ENCODE measurements at places on chromosomes 1 and 21.

- DNase-seq: no peak
These were observed 43.0 kb upstream of the RAP1A start for GRCh38 chr1:111576547-111576946.

DNA sequence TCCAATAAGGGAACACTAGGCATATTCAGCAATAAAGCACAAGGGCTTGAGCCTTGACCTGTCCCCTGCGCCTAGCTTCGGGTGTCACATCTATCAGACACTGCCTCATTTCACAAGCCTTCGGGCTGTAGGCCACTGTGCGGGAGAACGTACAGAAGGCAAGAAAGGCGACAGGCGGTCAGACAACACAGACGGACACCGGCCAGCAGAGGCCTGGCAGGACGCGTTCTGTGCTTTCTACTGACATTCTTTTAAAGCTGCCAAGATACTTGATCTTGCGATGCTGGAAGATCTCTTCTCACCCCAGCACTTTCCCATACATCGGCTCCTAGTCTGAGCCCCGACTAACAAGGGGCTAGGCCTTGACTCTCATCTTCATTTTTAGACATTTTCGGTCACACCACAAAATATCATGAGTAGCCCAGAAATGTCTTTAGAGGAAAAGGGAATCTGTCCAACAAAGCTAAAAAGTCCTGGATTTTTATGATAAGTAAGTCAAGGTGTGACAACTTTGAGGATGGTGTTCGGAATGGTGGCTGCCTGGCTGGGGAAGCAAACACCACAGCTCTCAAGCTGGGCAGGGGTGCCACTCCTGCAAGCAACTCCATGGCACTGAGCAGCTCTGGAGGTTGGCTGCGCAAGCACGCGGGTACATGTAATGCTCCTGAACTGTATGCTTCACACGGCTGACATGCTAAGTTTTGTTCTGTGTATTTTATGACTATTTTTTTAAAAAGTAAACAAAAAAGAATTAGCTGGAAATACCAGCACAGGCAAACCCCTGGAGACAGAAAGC is 18.7 kb downstream of the RIPK4 start:
- no peak for DNase-seq

DNA sequence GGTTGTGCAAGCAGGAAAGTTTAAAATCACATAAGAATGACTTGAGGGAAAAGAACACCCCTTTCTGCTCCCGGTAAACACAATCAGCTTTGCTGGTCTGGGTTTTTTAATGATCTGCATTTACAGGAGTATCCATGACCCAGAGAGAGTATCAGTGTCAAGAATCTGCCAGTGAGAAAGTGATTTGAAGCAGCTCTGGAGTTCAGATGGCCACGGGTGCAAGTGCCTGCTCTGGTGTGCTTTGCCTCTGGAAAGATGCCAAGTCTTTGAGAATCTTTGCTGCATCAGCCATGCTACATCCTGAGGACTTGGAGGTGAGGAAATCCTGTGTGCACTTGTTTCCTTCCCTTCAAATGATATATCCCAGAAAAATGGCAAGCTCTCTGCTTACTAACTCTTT is 18.6 kb upstream of the MYSM1 start:
- peak; percentile 60 for DNase-seq

DNA sequence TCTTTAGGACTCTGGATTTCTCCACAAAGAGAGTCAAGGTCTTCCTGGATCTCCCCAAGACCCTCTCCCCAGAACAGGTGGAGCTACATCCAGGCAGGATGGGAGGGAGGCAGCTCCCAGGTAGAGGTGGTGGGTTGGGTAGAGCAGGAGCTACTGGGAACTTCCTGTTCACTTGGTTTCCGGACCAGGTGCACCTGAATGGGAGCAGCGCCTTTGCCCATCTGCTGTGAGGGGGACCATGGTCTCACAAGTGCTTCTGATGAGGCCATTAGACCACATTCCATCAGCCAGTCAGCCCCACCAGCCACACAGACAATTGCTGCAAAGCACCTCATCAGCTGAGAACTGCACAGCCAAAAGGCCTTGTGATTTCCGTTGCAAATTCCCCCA is 188.8 kb downstream of the MATN1 start:
- DNase-seq: no peak

GRCh38 chr1:2528611-2528965 is 1.5 kb downstream of the HES5 start:
- no peak for DNase-seq

DNA sequence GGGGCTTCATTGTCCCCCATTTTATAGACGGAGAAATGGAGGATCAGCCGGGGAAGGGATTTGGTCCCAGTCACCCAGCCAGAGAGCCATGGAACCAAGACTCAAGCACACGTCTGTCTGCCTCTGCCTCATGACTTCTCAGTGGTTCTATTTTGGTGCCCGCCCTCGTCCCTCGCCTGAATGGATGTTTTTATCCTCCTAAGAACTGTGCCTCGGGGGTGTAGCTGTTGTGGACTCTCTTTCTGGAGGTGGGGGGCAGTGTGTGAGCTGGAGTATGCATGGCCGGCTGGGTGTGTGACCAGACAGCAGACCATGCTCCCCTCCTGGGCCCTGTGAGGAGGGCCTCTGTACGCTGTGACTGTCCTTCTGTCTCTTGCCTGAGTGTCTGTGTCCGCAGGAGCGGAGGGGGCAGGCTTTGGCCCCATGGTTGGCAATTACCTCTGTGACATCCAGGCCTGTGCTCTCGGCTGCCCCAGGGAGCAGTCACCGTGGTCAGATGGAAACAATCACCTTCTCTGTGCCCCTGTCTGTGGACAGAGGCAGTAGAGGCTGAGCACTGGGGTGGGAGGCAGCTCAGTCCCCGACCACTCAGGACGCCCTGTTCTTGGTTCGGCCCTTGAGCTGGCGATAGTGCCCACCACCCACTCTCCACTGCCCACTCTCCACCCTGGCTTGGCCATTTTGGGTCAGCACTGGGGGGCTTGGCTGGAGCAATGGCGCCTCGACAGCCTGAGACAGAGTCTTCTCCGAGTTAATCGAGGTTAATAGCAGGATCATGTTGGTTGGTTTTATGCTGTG is 20.4 kb downstream of the WNT4 start:
- DNase-seq: no peak

- DNase-seq: peak; percentile 9
These were observed 60.8 kb upstream of the PRKACB start for GRCh38 chr1:84083307-84083706.

DNA sequence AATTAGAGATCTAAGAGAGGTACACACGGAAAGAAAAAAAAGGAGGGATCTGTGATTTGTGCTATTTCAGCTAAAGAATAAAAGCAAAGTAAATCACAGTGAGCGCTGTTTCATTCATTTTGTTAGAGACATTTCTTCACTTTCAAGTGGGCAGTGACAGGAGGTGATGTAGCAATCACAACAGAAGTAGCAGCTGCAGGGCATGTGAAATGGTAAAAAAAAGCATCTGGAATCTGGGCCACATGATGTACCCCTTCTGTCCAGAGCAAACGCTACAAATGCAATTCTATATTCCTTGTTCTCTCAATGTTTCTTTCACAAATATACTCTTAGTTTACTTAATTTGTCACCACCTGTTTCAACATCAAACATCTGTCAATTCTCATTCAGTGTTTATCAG is 786.5 kb downstream of the LRRIQ3 start:
- peak; percentile 78 for DNase-seq

DNA sequence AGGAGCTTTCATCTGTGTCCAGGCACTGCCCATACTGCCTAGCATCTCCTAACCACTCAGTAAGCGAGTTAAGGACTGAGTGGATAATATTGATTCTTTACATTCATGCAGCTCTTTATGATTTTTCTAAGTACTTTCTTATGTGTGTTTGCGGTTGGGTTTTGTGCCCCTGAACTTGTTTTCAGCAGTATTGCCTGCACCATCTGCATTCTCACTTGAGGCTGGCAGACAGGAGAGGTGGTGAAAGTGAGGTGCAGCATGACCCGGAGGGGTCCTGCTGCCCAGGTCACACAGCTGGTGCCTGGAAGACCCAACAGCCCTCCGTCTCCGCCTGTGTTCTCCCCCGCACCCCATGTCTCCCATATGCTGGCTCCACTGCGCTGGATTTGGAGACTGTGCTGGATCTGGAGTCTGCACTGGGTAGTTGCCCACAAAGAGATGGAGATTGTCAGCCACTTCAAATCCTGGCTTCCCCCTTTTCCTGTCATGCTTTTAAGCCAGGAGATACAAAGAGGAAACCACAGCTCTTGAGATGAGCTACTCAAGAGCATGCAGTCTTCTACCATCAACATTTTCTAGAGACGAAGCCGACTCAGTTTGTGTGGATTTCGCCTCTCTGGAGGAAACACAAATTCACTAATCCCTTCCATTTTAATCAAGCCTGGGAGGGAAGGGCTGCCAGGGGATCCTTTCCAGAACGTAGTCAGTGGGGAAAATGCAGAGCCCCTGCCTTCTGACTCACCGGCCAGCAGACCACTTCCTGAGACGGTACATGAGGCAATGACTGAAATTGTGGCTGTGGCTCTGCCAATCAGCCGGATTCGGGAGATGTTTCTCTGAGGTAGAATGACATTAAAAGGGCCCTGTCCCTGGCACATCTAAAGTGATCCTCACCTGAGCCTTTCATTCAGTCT is 71.7 kb upstream of the ANGPTL1 start:
- no peak for DNase-seq

GRCh38 chr1:183098317-183098716 is 75.1 kb downstream of the LAMC1 start:
- no peak for DNase-seq

- DNase-seq: no peak
These were observed 35.9 kb upstream of the KIF21B start for GRCh38 chr1:201059401-201059800.

DNA sequence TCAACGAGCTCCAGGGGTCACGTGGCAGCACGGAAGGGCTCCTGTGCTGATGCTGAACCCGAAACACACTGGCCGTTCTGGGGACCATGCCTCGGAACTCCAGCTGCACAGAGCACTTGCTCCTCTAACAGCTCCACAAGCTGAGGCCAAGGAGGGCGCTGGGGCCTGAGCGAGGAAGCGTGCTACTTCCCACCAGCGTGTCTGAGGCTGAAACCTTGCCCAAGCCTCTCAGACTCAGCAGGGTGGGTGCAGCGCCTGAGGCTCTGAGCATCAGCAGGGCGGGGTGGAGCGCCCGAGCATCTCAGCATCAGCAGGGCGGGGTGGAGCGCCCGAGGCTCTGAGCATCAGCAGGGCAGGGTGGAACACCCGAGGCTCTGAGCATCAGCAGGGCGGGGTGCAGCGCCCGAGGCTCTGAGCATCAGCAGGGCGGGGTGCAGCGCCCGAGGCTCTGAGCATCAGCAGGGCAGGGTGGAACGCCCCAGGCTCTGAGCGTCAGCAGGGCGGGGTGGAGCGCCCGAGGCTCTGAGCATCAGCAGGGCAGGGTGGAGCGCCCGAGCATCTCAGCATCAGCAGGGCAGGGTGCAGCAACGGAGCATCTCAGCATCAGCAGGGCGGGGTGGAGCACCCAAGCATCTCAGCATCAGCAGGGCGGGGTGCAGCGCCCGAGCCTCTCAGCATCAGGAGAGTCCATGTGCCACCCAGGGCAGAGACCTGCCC is 9.6 kb downstream of the WRAP73 start:
- no peak for DNase-seq

- no peak for DNase-seq
These were observed 219.1 kb upstream of the FMN2 start for GRCh38 chr1:239872626-239873025.
